Coronary artery (tissue), 2 donors: ENCODE measurements at places on chromosomes 11 and 22.

DNA sequence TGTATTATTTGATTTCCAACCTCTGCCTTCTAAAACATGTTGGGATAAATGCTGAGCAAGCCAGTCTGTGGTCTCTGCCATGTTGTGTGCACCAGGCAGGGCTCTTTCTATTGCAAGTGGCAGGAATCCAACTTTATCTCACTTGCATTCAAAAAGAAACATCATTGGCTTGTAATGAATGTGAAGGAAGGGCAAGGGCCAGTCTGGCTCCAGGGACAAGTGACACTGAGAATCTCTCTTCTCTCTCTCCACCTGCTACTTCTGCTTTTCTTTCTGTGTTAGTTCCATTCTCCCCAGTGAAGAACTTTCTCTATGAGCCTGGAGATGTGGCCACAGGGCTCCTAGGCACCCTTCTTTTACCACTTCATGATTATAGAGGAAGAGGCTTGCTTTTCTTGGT lies 329.9 kb upstream of the NCAM1 start:
- no peak for DNase-seq

DNA sequence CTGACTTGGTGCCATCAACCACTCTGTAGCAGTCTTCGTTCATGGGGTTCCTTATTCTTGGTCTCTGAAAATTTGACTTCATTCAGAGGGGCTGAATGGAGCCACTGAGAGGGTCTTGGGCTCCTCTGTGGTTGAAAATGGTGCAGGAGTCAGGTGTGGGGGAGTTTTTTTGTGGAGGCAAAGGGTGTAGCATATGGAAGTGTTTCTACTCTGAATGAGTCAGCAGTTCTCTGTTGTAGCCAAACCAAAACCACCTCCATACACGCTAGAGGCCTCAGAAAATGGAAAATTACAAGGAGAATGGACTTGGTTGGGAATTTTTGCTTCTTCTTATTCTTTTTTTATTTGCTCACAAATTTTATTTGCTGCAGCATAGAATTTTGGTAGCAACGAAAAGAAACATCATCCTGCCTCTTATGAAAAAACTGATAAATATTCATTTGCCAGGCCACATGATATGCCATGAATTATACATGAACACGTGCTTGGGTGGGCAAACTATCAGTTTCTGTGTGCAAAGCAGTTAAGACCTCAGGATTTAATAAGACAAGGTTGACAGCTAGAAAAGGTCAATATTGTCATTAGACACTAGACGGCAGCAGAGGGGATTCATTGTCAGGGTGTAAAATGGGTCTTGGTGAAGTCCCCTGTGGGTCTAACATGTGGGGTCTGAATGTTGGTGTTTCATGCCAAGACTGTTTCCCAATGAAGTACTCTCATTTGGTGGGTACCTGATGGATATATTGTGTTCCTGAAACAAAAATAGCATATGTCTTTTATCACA lies 111.7 kb downstream of the MYO18B start:
- DNase-seq = no peak

GRCh38 chr22:41885116-41885515 lies 29.8 kb downstream of the SHISA8 start:
- DNase-seq = no peak

DNA sequence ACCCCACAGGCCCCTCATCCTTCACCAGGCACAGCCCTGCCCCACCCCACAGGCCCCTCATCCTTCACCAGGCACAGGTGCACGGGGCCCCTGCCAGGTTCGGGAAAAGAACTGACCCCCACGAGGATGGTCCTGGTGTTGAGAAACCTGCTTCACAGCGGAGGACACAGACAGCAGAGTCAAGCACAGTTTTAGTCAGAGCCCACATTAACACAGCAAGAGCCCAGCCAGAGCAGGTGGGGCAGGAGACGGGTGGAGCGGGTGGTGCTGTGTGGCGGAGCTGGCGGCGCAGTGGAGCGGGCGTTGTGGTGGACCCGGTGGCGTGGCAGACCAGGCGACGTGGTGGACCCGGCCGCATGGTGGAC lies 1085.5 kb downstream of the BRD1 start:
- DNase-seq = no peak

DNA sequence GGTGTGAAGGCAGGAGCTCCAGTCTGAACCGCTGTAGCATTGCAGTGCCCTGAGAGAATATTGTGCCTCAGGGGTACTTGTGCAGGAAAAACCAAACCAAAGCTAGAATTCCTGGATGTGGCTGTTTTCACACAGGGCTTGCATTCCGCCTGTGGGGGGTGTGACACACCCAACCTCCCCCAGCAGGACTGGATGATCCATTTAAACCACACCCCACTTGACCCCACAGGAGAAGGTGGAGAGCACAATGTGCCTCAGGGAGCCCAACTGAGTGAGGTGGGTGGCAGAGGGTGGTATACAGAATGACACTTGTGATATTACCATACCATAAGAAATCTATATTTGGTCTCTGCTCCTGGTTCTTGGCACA lies 66.9 kb upstream of the SLC22A12 start:
- no peak for DNase-seq

GRCh38 chr22:40414311-40414710 lies 43.9 kb downstream of the SGSM3 start:
- DNase-seq = no peak

DNA sequence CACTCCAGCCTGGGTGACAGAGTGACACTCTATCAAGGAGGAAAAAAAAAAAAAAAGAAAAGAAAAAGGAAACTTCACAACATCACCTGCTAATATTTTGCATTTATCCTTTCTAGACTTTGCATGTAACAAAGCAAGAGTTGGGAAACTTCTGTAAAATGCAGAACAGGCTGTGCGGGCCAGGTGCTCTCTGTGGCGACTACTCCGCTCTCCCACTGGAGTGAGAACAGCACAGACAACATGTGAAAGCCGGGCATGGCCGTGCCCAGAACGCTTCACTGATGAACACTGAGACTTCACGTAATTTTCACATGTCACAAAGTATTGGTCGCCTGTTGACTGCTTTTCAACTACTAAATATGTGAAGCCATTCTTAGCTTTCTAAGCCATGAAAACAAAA lies 15.5 kb upstream of the TESMIN start:
- no peak for DNase-seq

DNA sequence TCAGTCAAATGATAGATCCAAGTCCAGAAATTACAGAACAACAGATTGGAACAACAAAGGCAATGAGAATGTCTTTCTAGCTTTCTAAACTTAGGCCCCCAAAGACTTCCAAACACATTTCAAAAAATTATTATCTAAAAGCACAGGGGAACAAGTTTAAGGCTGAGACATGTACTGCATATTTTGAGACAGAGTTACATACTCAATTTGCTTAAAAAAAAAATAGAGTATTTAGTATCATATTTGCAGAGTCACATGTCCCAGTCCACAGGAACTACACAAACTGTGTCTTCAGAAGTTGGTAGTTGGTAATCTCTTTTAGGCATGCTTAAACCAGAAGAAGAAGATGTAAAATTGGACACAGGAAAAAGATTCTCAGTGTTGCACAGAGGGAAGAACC lies 127.2 kb downstream of the MAML2 start:
- DNase-seq = no peak

GRCh38 chr11:102620818-102621561 lies 4.1 kb downstream of the MMP20 start:
- DNase-seq = no peak

DNA sequence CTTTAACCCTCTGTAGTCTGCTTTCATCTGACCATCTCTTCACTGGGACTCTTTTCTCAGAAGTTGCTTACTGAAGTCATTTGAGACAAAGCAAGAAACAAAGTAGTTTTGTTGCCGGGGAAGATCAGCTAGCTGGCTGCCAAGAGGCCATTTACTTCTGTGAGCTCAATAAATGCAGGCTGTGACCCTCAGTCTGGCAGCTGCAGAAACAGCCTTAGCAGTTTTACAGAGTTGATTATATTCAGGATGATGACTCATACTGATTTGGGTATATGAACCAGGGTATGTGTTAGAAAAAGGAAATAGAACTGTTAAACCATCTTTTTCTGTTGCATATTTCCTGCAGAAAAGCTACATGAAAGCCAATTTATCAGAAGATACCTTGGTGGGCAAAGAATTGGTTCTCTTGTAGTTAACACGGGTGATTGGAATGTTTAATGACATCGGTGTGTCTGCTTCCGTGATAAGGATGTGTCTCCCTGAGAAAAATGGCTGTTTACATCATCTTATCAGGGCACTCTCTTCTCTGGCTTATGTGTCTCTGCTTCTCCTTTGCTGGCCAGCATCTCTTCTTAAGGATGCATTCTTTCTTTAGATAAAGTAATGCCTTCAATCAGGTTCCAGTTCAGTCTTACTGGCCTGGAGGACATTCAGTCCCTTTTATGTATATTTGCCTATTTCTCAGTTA lies 18.5 kb downstream of the FIBIN start:
- no peak for DNase-seq

GRCh38 chr11:31484497-31484896 lies 24.9 kb downstream of the IMMP1L start:
- no peak for DNase-seq

DNA sequence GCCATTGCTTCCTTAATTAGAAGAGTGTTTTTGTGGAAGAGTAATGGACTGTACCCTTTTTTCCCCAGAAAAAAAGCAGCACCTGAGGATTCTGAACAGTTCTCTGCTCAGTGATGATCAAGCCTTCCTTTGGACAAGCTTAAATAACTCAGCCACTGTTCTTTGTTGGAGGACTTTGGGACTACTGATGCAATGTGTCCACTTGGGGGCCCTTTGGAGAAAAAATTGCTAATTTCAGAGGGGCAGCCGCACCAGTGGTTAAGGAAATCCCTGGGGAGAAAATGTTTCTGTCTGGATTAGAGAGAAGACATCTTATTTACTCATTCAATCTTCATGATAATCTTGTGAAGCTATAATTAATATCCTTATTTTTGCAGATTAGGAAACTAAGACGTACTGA lies 5.3 kb upstream of the KMT2A start:
- no peak for DNase-seq

DNA sequence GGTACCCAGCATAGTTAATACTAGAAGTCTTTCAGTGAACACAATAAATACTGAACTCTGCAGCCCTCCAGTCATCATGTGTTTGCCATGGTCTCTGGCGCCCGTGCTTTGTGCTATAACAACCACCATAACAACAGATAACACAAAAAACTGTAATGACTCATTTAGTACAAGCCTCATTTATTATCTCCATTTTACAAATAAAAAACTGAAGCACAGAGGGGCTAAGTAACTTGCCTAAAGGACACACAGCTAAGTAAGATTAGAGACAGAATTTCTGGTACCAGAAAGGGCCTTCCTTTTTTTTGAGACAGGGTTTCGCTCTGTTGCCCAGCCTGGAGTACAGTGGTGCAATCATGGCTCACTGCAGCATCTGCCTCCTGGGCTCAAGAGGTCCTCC lies 19.5 kb downstream of the RBFOX2 start:
- no peak for DNase-seq

GRCh38 chr11:72724021-72724551 lies 28.1 kb downstream of the ARAP1 start:
- no peak for DNase-seq
